ENCODE measurements at places on chromosomes 16 and 17.

DNA sequence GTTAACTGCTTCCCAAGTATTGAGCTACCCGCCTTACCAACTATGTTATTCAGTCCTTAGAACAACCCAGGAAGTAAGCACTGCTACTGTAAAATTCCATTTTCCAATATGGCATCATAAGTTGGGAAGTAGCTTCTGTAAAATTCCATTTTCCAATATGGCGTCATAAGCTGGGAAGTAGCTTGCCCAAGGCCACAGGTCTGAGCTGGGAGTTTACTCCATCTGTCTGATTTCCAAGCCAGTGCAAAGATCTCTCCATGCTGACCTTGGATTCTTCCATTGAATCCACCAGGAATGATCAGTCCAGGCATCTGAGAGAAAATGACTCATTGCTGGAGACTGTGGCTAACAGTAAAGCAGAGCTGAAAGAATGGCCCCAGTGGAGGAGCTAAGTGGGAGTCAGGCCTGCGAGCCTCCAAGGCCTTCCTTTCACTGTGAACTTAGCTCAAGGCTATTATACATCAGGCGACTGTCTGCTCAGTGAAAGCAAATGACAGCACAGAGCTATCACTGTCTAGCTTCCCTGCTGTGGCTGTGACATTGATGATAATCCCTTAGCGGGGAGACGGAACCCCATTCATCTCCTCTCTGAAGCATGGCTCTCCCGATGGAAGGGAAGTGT lies 430.4 kb downstream of the HAPSTR1 start:
- DNase-seq, result no peak

GRCh38 chr17:36885153-36885735 lies 52.0 kb upstream of the LHX1 start:
- DNase-seq, result no peak

DNA sequence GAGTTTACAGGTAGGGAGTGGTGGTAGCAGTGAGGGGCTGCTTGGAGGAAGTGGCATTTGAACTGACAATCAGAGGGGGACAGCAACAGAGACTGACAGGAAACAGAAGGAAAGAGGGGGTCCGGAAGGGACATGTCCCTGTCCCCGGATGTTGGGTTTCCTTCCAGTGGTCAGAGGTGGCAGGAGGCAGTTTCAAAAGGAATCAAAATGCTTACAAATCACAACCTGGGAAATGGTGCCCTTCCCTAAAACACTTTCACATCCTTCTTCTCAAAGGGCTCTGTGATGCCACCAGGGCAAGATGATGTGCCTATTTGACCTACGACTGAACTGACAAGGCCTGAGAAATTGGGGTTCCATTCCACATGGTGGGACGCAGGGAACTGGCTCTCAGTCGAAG lies 19.7 kb downstream of the ADGRG1 start:
- DNase-seq, result no peak

GRCh38 chr16:29029168-29029994 lies 44.5 kb downstream of the LAT start:
- peak; percentile 90 for DNase-seq

GRCh38 chr16:30841332-30841731 lies 52.5 kb downstream of the BCL7C start:
- DNase-seq, result no peak

GRCh38 chr16:80804526-80805383 lies at the start of gene CDYL2:
TSS of gene CDYL2 (minus strand) at chr16:80804598. CDS start at chr16:80804173, 425 bp downstream.
- DNase-seq, result peak; percentile 65

GRCh38 chr17:37180376-37180775 lies 195.4 kb upstream of the C17orf78 start:
- no peak for DNase-seq

DNA sequence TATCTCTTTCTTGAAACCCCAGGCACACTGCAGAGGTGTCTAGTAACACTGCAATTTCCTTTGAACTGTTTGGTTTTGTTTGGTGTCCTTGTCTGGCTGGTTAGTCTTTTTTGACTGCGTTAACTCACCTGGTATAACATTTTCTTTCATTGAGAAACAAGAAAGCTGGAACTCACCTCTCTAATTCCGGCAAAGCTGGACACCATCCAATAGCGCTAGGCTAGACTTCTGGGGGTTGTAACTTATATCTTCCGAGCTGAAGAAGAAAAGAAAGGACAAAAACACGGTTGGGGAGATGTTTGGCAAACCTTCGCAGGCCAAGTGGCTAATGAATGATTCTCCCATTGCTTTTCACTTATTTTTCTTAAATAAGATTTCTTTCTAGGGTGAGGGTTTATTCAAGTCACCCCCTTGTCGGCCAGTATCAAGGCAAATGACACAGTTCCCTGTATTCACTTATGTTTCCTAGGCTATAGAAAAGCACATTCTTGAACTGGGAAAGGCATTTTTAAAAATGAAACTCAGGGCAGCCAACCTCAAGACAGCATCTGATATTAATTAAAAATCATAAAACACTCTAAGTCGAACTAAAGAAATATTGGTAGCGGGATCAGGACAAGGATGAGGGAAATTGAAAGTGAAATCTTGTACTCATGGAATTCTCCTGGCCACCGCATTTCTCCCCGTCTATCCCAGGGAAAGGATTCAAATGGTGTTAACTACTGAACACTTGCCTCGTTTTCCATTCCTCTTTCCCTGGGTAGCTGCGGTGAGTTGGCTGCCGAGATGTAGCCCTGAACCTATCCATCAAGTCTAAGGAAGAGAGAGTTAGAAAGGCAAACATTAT lies 95.9 kb upstream of the ZFHX3 start:
- no peak for DNase-seq

All from activated CD8-positive, alpha-beta memory T cell treated with anti-CD3 and anti-CD28 coated beads, Interleukin-2, amount 10 ng/mL, durations not matched to agents 7 days and 5 days (primary cell).